ENCODE measurements at places on chromosomes 6 and 20.
A peak's percentile ranks its signal among the peaks of the same experiment; 100 is the strongest.

GRCh38 chr20:3174442-3175261 lies 1.3 kb upstream of the LZTS3 start:
- DNase-seq, result no peak

DNA sequence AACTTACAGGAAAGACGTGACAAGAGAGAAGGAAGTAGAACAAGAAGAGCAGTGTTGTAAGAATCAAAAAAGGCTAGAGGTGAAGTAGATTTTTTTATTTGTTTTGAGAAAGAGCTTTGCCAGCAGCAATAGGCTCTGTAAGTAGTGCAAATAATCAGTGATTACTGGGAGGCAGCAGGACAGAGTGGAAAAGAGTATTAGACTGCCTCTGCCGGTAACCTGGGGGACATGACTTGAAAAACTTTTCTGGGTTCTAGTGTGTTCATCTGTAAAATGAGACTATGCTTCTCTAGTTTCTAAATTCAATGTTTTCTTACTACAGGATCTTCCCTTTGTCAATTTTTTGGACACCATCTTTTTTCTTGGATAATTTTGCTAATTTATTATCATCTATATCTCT lies 5.8 kb upstream of the IRAK1BP1 start:
- no peak for DNase-seq

GRCh38 chr6:127586372-127586771 lies 9.4 kb downstream of the C6orf58 start:
- no peak for DNase-seq

GRCh38 chr20:51064137-51064536 lies 41.2 kb upstream of the KCNG1 start:
- no peak for DNase-seq

DNA sequence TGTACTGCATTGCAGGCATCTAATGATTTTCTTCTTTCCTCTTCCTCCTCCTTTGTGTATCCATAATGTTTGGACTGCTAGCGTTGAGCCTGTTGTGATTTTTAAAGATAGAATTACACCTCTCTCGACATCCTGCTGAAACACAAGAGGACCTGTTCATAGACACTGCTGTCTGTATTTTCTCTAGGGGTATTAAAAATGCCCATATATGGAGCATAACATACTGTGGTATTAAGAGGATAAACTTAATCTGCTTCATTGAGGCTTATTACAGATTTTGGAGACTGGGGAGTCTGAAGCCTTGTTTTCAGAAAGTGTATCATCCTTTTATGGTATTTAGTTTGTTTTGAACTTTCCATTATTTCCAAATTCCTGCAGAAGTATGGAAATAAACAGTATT lies 414.3 kb downstream of the CDKAL1 start:
- DNase-seq, result no peak

- DNase-seq, result no peak
Measured at GRCh38 chr6:137666202-137666774, 172.1 kb upstream of the OLIG3 start.

DNA sequence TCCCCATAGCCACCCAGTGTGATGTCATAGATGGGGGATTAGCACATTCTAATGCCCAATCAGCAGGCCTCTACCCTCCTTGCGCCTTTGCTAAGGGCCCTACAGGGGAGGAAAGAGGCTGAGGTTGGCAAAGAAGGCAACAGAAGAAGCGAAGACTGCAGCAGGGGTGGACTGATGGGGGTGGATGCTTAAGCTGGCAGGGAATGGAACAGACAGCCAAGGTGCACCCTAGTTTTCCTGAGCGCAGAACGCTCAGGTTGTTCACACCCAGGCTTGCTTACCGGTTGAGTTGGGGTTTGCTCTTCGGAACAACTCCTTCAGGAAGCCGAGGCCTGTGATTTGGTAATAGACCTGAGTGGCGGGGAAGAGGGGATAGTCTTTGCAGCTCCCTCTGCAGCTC lies 12.7 kb downstream of the MRPS18A start:
- no peak for DNase-seq

DNA sequence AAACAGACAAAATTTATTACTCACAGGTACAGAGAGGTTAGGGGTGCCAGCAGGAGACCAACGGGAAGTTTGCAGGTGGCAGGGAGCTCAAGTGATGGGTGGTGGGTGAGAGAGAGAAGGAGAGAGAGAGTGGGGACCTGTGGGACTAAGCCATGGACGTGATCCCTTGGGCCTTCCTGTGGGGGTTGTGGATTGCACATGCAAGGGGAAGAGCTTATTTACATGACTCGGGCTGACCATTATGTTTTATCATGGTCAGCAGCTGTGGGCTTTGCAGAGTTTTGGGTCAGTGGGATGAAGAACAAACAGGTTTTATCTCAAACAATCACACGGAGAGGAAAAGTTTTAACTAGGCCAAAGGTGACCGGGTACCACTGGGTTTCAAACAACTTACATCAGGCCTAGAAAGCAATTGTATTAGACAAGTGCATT lies 156.2 kb upstream of the EXOC2 start:
- DNase-seq, result no peak

GRCh38 chr6:37150314-37150713 lies 19.6 kb upstream of the PIM1 start:
- DNase-seq, result no peak

- peak; percentile 59 for DNase-seq
Measured at GRCh38 chr20:25865715-25866656, 169.3 kb upstream of the ZNF337 start.

All from germinal center (tissue), 1 donor.